ENCODE measurements at places on chromosomes 2 and 18.

- DNase-seq = no peak
Measured at GRCh38 chr18:58862356-58862755, 2.3 kb upstream of the ZNF532 start.

DNA sequence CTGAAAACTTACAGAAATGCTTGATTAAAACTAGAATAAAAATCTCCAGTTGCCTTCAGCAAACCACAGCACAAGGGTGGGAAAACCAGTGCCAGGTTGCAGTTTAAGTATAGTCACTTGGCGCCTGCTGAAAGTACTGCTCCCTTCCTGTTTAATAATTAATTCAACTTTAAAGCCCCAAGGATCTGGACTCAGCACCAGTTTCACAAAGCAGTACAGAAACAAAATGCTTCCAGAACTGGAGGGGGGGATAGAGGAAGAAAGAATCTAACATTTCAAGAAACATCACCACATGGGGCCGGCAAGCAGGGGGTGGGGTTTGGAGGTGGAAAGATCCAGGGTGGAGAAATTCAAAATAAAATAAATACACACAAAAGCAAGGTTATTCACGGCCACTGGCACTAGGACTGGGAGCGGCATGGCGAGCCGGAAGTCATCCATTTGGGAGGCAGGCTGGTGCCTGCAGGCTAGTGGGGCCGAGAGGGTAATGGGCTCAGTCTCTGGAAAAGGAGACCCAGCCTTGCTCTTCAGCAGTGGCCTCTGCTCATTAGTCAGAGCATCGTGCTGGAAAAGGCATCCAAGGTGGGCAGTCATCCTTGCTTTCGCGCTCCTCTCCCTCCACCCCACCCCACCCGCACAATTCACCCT lies 85.8 kb downstream of the POU3F3 start:
- no peak for DNase-seq

- DNase-seq = no peak
Measured at GRCh38 chr2:40367652-40368051, 84.2 kb downstream of the SLC8A1 start.

DNA sequence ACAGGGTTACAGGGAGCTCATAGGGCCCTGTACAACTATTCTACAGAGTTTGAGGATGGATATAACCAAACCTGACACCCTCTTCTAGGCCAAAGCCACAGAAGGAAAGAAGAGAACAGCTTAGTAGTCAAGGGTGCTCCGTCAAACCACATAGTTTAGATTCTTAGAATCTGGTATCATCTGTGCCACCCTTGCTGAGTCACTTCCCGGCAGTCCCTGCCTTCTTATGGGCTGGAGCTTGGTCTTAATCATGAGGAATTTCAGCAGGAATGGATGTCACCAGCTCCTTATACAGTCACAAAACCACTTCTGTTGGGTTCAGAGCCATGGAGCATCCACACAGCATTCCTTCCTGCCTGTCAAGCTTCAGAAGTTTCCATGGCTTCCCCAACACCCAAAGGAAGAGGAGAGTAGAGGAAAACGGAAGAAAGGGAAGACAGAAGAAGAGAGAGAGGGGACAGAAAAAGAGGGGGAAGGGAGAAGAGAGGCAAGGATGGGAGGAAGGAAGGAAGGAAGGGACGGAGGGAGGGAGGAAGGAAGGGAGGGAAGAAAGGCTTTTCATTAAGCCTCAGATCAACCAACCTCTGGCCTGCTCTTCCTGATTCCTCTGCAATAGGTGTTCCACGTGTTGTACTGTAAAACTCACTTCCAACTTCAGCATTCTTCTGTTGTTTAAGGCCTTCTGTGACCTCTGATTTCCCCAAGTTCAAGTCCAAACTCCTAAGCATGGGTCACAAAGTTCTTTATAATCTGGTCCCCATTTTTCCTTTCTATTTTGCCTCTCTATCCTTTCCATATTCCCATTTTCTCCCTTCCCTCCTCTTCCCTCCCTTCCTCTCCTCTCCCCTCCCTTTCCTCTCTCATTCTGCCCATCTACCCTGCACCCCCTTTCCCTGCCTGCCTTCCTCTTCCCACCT lies 246.1 kb upstream of the TNP1 start:
- DNase-seq = no peak

DNA sequence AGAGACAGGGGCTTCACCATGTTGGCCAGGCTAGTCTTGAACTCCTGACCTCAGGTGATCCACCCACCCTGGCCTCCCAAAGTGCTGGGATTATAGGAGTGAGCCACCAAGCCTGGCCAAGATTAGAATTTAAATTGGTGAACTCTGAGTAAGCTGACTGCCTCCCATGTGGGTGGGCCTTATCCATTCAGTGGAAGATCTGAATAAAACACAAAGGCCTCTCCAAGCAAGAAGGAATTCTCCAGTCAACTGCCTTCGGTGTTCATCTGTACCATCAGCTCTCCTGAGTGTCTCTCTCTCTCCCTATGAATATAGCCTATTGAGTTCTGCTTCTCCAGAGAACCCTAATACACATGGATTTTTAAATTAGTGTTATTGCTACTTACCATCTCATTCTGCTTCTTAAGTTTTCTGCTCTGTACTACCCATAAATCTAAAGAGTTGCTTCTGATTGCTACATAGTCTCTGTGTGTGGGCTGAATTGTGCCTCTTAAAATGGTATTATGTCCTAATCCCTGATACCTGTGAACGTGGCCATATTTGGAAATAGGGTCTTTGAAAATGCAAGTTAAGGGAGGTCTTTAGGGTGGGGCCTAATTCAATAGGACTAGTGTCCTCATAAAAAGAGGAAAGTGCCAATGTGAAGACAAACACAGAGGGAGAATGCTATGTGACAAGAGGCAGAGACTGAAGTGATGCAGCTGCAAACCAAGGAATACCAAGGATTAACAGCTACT lies 36.3 kb downstream of the FBXO11 start:
- DNase-seq = no peak

- DNase-seq = no peak
Measured at GRCh38 chr2:199258291-199258690, 199.4 kb downstream of the SATB2 start.

DNA sequence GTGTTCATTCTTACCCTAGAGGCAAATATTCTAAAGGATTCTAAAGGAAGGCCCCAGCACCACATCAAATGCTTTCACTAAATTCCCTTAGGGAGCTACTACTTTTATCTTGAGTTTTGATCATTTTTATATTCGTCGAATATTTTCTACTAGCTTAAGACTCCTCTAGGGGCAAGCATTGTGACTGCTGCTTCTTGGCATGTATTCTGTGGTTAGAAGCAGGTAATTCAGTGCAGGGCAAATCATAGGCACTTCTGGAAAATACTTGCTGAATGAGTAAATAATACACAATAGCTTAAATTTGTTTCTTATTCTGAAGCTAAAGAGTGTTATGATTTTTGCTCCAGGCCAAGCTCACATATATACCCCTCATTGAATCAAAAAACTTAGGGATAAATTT lies 136.4 kb downstream of the LRP2 start:
- no peak for DNase-seq

GRCh38 chr18:79411614-79412526 lies 16.1 kb downstream of the NFATC1 start:
- DNase-seq = no peak

GRCh38 chr2:223746611-223747010 lies 90.8 kb downstream of the AP1S3 start:
- DNase-seq = no peak

DNA sequence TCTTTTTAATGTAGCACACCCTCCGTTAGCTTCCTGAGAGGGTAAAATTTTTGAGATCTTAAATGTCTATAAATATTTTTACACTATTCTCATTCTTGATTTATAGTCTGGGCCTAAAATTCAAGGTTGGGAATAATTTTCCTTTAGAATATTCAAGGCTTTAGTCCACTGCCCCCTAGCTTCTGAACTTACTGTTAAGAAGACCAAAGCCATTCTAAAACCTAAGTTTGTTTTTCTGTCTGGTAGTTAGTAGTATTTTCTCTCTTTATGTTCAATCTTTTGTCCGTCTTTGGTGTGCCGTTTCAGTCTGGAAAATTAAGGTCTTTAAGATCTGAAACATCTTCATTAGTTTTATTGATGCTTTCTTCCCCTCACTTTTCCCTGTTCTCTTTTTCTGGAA lies 14.5 kb downstream of the OSBPL6 start:
- no peak for DNase-seq

- DNase-seq = peak; percentile 80
Measured at GRCh38 chr2:105954891-105955290, 210.2 kb downstream of the NCK2 start.

GRCh38 chr2:119721462-119721861 lies 38.3 kb upstream of the PTPN4 start:
- no peak for DNase-seq

- DNase-seq = no peak
Measured at GRCh38 chr2:192687015-192687414, 492.3 kb upstream of the TMEFF2 start.

- DNase-seq = no peak
Measured at GRCh38 chr2:222280795-222281194, 18.0 kb downstream of the PAX3 start.

- no peak for DNase-seq
Measured at GRCh38 chr18:62354151-62354550, 29.0 kb downstream of the TNFRSF11A start.

- no peak for DNase-seq
Measured at GRCh38 chr2:225182126-225182525, 139.9 kb upstream of the DOCK10 start.

DNA sequence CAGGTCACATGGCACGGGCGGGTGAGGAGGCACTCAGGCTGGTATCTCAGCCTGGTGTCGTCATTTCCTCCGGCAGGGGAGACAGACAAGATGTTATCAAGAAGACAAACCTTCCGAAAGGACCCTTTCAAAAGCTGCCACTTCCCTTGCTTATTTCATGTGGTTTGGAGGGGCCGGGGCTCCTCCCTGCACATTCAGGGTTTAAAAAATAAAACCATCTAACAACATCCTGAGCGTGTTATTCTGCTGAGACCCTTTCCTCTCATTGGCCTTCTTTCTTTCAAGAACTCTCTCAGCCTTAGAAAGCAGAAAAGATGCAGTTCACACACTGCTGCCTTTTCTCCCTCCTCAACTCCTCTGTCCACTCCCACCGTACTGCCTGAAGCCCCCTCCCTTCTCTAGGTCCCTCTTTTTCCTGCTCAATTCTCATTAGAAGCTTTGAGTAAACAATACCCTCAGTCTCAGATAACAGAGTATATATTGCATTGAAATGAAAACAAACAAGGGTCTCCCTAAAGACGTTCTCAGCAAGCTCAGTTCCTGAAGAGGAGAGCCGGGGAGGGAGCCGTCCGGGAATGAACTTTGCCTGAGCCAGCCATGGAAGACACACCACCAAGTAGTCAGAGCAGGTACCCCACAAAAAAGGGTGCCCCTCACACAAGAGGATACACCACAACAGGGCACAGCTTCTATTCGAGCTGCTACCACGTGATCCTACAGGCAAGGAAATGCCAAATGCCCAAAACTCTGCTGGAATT lies 9.7 kb downstream of the SMAD7 start:
- DNase-seq = no peak

DNA sequence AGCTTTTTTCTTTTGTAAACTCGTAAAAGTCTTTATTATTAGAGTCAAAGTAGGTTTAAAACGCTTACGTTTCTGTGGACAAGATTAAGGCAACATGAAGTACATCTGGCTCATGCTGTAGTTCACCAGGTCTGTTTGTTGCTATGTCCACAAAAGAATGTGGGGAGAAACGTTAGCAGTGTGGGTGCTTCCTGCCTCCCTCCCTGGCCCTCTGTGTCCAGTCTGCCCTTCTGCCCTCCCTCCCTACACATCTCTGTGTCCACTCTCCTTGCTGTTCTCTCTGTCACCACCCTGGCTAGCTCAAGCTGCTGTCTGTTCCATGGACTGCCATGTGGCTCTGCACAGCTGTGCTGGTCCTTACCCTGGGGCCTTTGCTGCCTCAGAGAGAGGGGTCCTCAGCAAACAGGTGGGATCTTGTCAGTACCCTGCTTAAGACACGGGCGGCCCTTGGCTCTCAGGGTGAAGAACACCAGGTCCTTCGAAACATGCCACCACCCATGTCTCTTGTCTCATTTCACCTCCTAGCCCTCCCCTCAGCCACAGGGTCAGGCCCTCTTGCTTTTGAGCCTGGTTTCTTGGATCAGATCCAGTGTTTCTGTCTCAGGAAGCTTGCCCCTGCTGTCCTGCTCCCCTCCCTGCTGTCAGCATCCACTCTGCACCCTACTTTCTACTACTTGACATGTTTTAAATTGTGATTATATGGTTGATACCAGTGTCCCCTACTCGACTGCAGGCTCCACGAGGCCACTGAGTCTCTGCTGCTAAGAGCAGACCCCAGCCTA lies 79.2 kb downstream of the LIMS1 start:
- no peak for DNase-seq

DNA sequence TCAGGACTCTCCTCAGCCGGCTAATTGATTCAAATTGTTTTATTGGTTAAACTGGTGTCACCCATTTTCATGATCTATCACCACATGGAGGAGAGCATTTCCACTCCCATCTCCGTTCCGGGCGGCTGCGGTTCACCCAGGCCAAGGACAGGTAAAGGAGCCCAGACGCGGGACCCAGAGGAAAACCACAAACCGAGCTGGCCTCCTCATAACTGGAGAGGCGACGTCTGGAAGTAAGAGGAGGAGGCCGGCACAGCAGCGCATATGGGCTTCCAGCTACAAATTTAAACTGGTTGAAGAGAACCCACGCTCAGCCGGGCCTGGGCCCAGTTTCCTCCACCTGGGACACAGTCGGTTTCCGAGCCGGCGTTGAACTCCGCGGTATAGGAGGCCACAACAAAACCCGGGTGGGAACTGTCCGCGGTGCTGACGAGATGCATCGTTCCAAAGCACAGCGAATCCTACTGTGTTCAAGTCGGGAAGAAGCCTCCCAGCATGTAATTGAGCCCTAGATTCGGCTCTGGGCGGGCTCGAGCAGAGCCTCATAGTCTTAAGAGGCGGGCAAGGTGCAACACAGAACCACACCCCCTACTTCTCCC lies 3.0 kb upstream of the SKOR2 start:
- no peak for DNase-seq

DNA sequence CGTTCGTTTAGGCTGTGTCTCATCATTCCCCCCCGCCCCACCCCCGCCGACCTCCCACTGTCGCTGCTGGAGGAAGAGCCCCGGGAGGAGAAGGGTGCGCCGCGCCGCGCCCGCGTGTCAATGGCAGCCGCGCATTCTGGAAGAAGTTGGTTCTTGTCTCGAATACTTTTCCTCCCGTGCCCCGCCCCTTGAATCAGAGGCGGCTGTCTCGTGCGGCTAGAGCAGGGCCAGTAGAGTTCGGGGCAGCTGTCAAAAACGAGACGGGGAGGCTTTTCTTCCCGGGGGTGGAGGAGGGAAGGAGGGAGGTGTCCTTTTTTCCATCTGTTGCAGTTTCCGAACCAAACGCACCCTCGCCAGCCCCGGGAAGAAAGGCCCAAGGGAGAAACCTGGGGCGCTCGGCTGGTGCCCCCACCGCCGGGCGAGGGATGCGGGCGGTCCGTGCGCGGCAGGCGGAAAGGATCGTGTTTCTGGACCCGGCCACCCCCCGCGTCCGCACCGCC lies 410 bp upstream of the TGIF1 start:
- no peak for DNase-seq

DNA sequence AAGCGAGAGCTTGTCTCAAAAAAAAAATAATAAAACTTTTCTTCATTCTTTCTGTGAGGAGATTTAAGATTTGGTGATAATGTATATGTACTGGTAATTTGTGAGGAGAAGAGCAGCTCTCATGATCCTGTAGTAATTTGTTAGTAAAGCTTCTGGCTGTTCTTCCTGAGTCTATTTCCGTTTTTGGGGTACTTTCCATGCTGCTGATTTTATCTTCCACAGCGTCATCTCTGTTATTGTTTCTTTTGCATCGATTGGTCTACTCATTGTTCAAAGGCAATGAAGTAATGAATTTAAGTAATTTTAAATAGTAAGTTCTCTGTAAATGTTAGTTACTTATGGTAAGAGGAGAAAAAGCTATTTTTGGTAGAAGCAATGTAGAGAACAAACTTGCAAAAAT lies 12.0 kb downstream of the NDUFAF7 start:
- DNase-seq = no peak
